ENCODE measurements at places on chromosomes 3 and 15.

DNA sequence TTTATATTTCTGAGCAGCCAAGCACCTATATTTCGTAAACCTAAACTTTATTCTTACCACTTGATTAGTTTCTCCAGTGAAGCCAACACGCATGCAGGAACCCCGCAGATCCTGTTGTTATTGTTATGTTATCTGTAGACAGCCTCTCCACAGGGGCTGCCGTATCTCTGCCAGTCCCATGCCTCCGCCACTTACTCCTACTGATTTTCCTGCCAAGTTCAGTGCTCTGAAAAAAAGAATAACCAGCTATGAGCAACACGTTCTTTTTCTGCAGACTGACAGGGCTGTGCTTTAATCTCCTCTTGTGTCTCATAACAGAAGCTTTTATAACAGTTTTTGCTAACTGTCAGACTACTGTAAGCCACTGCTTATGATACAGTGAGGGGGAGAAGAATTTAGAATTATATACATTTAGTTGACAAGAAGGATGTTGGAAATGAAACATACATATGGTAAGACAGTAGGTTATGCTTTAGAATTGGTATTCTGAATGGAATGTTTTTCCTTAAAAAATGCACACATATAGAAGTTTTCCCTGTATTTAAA, 347.4 kb downstream of the SI start:
- DNase-seq = no peak
- H3K27me3 ChIP-seq = no peaks in the 10 kb centered on the region
- no peaks in the 10 kb centered on the region for H3K36me3 ChIP-seq
- H3K4me3 ChIP-seq = no peak overlapping the region
- no peak overlapping the region for H3K27ac ChIP-seq

- H3K4me1 ChIP-seq = peaks cover 27% of the 10 kb centered on the region
- peak overlapping the region; percentile 8 for H3K27ac ChIP-seq
- peaks cover 90% of the 10 kb centered on the region for H3K36me3 ChIP-seq
- DNase-seq = no peak
Measured at GRCh38 chr15:67188551-67189218, 65.8 kb downstream of the AAGAB start.

GRCh38 chr15:39589815-39590644, 9.2 kb downstream of the THBS1 start:
- H3K27ac ChIP-seq = no peak overlapping the region
- no peak overlapping the region for H3K4me3 ChIP-seq
- peaks cover 100% of the 10 kb centered on the region for H3K36me3 ChIP-seq
- no peaks in the 10 kb centered on the region for H3K27me3 ChIP-seq
- DNase-seq = no peak

DNA sequence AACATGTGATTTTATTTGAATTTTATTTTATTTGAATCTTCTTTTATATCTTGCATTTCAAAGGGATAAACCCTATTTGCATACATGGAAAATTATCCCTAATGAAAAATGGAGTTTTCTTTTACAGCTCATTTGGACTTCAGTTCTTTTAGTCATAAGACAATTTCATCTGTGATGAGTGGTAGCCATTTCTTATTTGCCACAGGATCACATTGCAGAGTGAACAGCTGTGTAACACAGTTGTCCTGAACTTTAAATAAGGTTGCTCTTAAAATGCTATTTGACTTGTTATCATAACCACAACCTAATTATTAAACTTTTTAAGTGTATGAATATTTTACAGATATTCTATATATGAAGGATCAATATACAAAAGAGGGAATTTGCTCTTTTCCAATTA, 221.7 kb upstream of the ROPN1 start:
- no peaks in the 10 kb centered on the region for H3K36me3 ChIP-seq
- H3K4me3 ChIP-seq = no peak overlapping the region
- H3K27ac ChIP-seq = no peak overlapping the region
- no peaks in the 10 kb centered on the region for H3K27me3 ChIP-seq
- 0 out of 2 replicates have a peak, but pooled peaks cover 4% of the 10 kb centered on the region for H3K4me1 ChIP-seq
- DNase-seq = no peak

DNA sequence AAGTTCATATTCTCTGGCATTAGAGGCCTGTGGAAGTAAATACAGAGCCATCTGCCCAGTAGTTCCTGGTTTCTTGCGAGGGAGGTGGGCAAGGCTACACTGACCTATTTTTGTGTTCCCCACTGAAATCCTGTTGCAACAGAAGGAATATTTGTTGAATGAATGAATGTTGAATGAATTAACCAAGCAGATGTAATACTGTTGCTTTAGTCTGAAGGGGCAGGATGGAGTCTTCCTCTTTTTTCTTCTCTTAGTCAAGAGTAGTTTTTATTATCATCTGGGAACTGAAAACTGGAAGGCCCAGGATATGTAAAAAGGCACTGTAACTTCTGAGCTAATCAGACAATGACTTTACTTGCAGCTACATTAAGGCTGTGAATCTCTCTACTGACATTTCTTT, 17.1 kb downstream of the BLOC1S6 start:
- no peaks in the 10 kb centered on the region for H3K27me3 ChIP-seq
- H3K4me1 ChIP-seq = no peaks in the 10 kb centered on the region
- no peak overlapping the region for H3K4me3 ChIP-seq
- DNase-seq = no peak
- H3K36me3 ChIP-seq = peaks cover 36% of the 10 kb centered on the region

GRCh38 chr15:98884894-98885293, 122.7 kb downstream of the PGPEP1L start:
- H3K36me3 ChIP-seq = no peaks in the 10 kb centered on the region
- peaks cover 45% of the 10 kb centered on the region for H3K4me1 ChIP-seq
- H3K27me3 ChIP-seq = no peaks in the 10 kb centered on the region

All from SJSA1 (cell line).